ENCODE measurements at places on chromosomes 3 and 15.
A peak's percentile ranks its signal among the peaks of the same experiment; 100 is the strongest.

GRCh38 chr15:20352241-20353200 lies 189.1 kb downstream of the GOLGA6L6 start:
- no peak for DNase-seq

- DNase-seq, result no peak
Observed at GRCh38 chr3:33122991-33123390, 9.2 kb downstream of the CRTAP start.

GRCh38 chr3:177195242-177195991 lies 1.9 kb downstream of the TBL1XR1 start:
- DNase-seq, result peak; percentile 59

DNA sequence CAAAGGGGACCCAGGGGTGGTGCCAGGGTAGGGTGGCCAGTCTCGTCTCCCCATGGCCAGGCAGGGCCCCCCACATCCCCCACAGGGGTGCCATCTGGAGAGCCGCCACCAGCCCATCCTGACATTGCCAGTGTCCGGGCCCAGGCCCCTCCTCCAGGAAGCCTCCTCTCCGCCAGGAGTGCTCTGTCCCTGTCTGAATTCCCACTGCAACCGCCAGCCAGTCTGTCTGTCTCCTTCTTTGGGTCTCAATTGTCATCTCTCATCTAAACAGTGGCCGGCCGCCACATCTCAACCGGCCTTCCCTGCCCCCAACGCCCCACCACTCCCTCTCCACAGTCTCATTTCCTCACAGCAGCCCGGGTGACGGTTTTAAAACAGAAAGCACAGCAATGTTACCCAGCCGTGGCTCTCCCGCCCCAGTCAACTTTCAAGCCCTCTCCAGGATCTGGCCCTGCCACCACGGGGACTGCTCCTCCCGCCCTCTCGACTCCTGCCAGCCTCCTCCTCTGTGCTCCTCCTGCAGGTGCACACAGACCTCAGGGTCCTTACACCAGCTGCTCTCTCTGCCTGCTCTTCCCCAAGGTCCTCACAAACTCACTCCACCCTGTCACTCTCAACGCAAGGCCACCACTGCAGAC lies 57.0 kb downstream of the IQSEC1 start:
- DNase-seq, result no peak

DNA sequence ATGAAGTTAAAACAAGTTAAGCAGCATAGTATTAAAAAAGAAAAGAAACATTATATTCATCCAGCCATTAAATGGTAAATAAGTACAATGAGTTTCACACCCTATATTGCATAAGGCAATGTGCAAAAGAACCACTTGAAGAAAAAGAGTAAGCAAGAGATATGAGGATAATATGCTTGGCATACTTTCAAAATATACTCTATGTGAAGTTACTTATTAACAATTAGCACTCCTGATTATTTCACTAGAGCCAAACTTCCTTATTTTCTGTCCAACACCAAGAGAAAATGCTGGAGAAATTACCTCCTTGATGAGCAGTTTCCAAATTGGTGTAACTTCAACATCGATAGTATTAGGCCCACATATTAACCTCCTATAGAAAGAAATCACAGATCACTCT lies 63.7 kb downstream of the ATP13A4 start:
- DNase-seq, result no peak

- DNase-seq, result peak; percentile 95
Observed at GRCh38 chr3:126208606-126209256, 28.3 kb upstream of the ALDH1L1 start.

- DNase-seq, result peak; percentile 59
Observed at GRCh38 chr3:159914426-159914825, 74.2 kb upstream of the IL12A start.

DNA sequence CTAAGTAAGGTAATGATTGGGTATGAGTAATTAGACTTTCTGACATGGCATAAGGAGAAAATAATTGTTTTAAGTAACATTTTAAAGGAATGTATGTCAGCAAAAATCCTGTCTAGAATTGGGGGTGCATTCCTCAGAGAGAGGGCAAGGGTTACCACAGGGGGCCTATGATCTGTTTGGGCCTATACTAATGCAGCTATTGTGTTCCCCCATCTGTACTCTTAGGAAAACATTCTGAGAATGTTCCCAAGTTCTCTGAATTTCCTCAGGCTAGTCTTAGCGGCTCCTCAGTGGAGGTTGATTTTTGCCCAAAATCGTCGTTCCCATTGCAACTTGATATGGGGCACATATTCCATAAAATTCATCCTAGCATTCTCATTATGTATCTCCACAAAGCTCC lies 1216.4 kb upstream of the GBE1 start:
- DNase-seq, result no peak

DNA sequence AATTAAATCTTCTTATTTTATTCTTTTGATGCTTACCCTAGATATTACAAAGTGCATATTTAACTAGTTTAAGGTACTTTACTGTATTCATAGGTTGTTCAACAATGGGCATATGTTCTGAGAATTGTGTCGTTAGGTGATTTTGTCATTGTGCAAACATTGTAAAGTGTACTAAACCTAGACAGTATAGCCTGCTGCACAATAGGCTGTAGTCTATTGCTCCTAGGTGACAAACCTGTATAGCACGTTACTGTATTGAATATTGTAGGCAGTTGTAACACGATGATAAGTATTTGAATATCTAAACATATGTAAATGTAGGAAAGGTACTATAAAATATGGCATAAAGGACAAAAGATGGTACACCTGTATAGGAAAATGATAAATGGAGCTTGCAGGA lies 100.7 kb downstream of the CACNA2D3 start:
- no peak for DNase-seq

DNA sequence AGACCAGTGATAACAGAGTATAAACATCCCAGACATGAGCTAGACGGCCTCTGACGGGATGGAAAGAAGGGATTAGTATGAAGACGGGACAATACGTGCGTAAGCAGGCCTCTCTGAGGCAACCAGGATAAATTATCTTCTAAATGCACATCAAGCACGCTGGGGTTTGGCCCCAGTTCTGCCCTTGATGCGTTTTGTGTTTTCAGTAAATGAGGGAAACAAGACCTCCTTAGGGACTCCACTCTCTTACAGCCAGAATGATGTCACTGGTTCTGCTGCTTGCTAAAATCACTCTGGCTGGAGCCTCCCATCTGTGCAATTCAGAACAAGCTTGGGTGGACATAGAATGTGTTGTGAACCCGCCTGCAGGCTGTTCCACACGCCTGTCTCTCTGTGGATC lies 156.0 kb upstream of the MCTP2 start:
- peak; percentile 21 for DNase-seq

DNA sequence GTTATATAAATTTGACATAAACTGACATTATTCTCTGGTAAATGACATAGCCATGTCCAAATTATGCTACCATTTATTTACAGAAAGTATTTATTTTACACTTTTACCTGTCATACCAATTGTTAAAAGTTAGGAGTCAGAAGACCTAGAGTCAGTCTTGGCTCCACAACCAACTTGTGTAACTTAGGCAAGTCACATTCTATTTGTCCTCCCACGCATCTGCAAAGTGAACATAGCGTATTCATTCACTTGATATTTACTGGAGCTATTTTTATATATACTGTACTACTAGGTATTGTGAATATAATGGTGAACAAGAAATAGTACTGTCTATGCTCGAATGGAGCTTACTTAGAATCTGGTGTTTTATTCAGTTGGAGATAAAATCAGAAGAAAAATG lies 78.7 kb downstream of the ZNF280D start:
- DNase-seq, result no peak

DNA sequence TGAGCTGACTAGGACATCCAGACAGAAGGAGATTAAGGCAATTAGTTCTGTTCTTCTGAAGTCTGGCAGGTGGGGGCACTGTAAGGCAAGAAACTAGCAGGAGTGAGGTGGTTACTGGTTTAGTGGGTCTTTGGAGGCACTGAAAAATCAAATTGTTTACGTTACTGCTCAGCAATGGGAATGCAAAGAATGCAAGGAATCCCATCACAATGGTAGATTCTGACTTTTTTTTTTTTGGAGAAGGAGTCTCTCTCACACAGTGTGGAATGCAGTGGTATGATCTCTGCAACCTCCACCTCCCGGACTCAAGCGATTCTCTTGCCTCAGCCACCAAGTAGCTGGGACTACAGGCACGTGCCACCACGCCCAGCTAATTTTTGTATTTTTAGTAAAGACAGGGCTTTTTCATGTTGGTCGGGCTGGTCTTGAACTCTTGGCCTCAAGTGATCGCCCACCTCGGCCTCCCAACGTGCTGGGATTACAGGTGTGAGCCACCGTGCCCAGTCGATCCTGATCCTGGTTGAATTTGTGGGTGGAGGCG lies 16.4 kb downstream of the FAM107A start:
- peak; percentile 98 for DNase-seq

- DNase-seq, result peak; percentile 87
Observed at GRCh38 chr15:39462691-39463090, 118.2 kb upstream of the THBS1 start.

GRCh38 chr3:54713455-54713854 lies 214.4 kb downstream of the LRTM1 start:
- DNase-seq, result no peak

DNA sequence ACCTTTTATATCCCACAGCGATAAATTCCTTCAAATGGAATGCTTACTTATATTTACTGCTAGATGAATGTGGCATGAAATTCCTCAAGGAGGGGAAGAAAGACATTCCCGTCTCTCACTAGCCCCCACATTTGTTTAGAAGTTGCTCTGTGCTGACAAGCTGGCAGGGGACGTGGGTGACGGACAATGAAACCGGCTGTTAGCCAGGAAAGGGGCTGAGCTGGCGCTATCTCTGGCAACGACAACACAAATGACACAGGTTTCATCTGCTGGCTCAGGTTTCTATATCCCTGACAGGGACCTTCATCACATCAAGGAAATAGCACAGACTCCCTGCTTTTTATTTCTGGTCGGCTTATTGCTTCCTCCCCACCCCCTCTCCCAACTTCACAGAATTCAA lies 15.8 kb downstream of the RUVBL1 start:
- no peak for DNase-seq

GRCh38 chr15:59372352-59373211 lies at the start of gene MYO1E:
Gene MYO1E, minus strand, starts transcription at chr15:59372871. Its CDS starts 371 bp downstream, at chr15:59372500.
- peak; percentile 98 for DNase-seq

DNA sequence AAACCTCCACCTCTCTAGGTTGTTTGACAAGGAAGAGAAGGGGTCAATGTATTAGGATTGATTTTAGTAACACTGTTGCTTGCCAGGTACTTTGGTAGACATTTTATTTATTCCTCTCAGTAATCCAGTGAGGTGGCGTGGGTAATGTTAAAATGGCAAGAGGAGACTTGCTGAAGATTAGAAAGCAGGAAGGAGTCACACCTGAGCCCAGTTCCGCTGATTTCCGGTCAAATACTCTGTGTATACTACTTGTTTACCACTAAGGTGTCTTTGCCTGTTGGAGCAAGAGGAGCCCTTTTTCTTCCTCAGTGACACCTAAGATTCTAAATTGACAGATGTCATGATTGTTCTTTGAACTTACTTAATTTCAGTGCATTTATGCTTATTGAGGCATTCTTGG lies 1.7 kb downstream of the OXNAD1 start:
- no peak for DNase-seq

All from iris pigment epithelial cell (primary cell).